ENCODE measurements at places on chromosomes 1 and 21.
A peak's percentile ranks its signal among the peaks of the same experiment; 100 is the strongest.

GRCh38 chr1:157111396-157112165, 12.0 kb upstream of the ETV3L start:
- no peak for DNase-seq

DNA sequence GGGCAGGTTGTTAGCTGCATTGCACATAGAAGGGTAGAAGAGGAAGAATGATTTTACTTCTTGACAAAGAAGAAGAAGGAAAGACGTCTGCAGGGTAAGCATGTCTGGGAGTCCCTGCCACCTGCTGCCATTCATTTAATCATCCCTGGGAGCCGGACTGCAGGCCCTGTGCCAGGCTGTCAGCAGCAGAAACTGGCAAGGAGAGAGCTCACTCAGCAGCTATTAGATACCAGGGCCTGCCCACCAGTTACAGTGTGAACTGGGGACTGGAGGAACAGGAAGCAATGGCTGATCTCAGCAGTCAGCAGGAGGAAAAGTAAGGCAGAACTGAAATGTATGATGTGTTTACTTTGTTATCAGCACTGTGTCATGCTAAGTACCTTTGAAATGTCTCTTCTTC, 75.7 kb upstream of the C1orf87 start:
- DNase-seq, result no peak

DNA sequence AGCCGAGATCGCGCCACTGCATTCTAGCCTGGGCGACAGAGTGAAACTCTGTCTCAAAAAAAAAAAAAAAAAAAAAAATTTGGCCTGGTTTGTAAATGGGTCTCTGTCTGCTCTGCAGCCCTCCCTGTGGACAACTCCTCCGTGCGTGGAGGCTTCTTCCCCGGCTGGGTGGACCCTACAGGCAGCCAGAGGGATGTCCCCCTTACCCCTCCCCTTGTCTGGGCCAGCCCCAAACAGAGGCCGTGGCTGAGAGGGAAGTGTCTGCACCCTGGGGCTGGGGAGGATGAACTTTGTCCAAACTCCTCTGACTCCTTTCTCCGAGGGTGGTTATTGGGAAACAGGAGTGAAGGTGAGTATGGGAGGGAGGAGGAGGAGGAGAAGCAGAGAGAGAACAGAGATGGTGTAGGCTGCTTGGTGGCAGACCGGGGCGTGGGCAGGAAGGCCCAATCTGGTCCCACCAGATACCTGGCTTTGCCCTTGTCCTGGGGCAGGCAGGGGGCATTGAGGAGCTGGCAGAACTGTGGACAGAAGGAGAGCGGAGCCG, 61.3 kb downstream of the UBIAD1 start:
- no peak for DNase-seq

DNA sequence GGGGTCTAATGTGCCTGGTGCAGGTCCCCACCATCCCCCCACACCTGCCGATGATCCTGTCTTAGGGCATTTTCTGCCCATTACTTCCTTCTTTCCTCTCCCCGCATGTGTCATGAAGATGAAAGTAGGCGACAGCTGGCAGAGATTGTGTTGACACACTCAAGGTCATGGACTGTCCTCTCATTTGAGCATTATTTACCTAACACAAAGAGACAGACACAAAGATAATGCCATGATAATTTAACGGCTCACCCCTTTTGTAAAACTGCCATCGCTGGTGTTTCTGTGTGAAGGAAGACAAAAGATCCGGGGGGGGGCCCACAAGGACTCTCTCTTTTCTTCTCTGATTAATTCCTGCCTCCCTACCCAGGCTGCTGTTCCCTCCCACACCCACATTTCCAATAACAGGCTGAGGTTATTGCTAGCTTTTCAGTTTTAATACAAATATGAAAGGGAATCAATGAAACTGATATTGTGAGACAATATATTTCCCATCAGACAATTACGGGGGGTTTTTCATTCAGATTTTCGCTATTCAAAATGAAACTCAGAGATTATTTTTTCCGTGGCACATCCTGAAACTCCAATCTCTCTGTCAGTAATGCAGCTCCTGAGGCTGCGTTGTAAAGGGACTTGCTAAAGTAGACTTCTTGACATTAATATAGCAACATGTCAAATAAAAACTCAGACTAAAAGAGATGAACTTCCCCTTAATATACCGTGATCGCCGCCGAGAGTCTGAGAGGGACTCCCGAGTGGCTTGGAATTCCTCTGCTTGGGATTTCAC, 561.1 kb downstream of the NPHP4 start:
- no peak for DNase-seq

DNA sequence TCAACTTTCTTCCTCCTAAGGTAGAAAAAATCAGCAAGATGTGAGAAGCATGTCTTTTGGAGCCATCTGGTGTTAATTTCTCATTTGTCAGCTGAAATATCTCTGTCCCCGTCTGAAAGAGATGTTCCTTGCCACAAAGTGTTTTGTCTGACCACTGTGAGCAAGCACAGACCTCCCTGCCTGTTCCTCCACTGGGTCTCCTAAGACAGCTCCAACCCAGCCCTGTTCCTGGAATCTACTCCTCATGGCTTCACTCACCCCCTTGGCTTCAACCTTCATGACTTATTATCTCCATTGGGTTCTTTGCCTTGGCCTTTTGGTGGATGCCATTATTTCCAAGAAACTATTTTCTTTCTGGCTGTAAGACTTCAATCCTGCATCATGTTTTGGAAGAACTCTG, 65.7 kb upstream of the CACHD1 start:
- no peak for DNase-seq

GRCh38 chr1:237671935-237672334, 218.8 kb downstream of the ZP4 start:
- DNase-seq, result no peak

DNA sequence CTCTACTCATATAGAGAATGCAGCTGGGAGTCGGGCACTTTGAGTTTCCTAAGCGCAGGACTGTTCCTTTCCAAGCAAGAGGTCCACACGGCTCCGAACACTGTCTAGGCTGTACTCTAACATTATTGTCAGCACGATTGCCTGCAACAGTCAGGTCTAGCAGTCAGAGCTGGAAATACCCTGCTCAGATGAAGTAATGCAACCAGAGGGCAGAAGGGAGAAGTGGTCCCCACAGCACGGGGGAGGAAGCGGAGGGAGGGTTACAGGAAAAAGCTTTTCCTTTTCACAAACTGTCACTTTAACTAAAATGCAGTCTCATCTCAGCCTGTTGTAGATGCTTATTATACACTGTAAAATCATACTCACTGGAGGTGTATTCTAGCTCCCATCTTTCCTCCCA, 98.9 kb upstream of the SLC44A3 start:
- DNase-seq, result no peak

DNA sequence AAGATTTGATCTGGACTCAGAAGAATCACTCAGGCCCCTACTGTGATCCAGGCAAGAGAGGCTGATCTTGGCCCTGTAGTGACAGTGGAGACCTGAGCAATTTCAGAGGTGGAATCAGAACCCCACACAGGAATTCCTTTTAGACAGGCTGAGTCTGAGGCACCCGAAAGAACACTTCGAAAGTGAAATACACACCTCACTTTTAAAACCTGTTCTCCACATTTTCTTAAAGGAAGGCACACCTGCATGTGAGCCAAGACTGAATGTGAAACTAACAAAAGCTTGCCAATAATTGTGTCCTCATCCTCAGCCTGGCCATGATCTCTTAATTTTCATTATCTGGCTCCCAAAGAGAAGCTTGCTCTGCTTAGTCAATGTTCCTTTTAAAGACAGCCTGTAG, 32.2 kb downstream of the SIPA1L2 start:
- no peak for DNase-seq

GRCh38 chr1:232901255-232901654, 49.2 kb upstream of the NTPCR start:
- DNase-seq, result no peak

DNA sequence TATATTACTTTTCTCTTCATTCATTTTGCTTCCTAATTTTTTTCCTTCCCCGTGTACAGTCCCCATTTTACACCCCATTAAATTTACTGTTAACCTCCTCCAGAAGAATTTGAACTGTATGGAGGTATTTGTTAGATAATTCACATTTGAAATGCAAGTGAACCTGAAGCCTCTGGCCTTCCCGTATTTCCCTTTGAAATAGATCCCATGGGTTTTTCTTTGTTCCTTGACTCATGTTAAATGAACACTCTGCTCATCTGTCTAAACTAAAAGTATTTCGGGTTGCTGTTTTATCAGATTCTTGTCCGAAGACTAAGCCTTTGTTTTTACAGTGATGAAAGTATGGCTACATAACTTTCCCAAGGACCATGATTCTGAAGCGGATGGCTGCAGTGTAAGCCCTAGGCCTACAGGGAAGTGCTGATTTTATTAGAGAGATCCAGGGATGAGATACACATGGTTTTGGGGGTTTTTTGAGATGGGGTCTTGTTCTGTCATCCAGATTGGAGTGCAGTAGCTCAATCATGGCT, 187.9 kb downstream of the PATJ start:
- no peak for DNase-seq

- DNase-seq, result no peak
Measured at GRCh38 chr21:18251065-18251464, 6.4 kb downstream of the CHODL start.

- no peak for DNase-seq
Measured at GRCh38 chr1:160365325-160365724, 1.5 kb upstream of the NHLH1 start.

DNA sequence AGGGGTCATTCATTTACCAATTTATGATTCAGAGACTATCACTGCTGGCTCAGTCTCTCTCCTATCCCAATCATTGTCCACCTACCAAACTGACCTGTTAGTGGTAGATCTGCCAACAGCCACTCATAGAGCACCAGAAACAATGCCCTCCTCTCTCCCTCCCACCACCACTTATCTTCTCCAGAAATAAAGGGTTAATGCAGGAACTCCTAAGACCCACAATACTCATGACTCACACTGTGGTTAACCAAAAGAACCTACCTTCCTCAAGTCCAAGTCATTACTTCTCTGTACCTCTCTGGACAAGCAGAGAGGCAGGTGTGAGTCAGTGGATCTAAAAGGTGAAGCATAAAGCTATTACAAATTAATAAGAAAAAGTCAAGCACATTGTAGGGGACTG, 40.9 kb upstream of the CAMK1G start:
- DNase-seq, result no peak

GRCh38 chr1:25643929-25644328, 27.3 kb downstream of the MAN1C1 start:
- peak; percentile 43 for DNase-seq

GRCh38 chr1:18954270-18955071, 2.0 kb downstream of the IFFO2 start:
- no peak for DNase-seq

DNA sequence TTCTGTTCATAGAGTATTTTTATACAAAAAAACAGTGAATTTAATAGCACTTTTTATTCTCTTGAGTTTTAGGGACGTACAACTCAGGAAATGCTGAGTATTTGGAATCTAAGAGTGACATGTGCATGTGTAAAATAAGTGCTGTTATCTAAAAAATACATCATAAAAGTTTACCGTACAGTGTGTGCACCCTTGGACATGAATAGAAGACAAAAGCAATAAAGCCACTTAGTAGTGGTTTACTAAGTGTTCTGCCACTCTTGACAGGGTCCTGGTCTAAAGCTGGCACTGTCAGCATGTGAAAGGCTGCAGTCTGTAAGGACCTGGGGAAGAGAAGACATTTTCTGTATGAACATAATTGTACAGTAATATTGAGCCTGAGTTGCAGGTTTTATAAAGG, 51.0 kb downstream of the LAMC1 start:
- no peak for DNase-seq

GRCh38 chr1:212104586-212105325, 69.2 kb downstream of the DTL start:
- DNase-seq, result no peak

- DNase-seq, result no peak
Measured at GRCh38 chr1:97351846-97352245, 569.0 kb downstream of the DPYD start.

- DNase-seq, result no peak
Measured at GRCh38 chr1:106613861-106614260, 442.6 kb upstream of the PRMT6 start.

DNA sequence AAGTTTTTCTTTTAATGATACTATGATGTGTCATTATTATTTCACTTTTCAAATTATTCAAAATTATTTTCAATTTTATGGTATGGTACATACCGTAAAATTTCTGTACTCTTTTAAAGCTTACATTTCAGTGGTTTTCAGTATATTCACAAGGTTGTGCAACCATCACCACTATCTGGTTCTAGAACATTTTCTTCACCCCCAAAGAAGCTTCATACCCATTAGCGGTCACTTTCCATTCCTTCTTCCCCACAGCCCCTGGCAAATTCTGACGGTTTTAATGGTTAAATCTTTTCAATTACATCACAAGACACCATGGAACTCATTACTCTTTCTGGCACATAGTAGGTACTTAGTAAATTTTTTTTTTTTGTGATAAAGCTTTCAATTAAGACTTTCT, 22.8 kb upstream of the ATP5PO start:
- no peak for DNase-seq

- DNase-seq, result no peak
Measured at GRCh38 chr1:218254296-218254946, 30.7 kb upstream of the RRP15 start.

- DNase-seq, result no peak
Measured at GRCh38 chr1:20443703-20444586, 42.1 kb downstream of the CAMK2N1 start.

- no peak for DNase-seq
Measured at GRCh38 chr1:14862114-14862771, 263.8 kb downstream of the KAZN start.

DNA sequence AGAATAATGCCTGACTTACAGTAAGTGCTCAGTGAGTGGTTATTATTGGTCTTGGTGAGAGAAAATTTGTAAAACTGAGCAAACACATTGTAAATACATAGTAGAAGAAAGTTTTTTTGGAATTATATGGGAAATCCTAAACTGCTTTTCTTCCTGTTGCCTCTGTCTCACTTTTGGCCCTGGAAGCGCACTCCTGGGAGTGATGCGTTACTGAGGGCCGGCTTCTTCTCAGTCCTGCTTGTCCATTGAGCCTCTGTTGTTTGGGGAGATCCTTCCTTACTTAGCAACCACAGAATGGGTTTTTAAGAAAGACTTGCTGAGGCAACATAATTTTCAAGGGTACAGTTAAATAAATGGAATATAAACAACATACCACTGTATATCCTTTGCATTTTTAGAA, 166.0 kb downstream of the EDEM3 start:
- DNase-seq, result no peak

- DNase-seq, result no peak
Measured at GRCh38 chr1:172670791-172671190, 11.9 kb downstream of the FASLG start.

DNA sequence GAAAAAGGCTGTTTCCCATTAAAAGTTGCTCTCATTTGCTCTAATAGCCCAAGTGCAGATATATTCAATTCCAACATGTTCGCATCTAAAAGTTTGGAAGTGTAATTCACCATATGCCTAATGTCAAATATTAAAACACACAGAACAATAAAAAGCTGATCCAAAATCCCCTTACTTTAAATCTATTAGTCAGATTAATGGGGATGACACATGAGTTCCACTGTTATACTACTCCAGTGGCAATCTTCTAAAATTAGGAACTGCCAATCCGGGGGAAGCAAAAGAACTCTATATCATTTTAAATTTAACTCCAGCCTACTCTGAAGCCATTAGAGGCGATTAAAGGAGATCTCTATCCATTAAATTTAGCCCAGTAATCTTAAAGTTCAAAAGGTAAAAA, 317.1 kb downstream of the NTNG1 start:
- no peak for DNase-seq
